ENCODE measurements at places on chromosomes 13 and 19. TPM values are rescaled to one million over a fixed set of nuclear protein-coding genes. Genes with fewer than 3 reads are reported as not detected.

Gene VSTM2B
- not detected for total RNA-seq

Gene ZNF443
- total RNA-seq = 8.4 TPM

Gene CACNG8
- 0.03 TPM for total RNA-seq

Gene F7
- total RNA-seq = 0.16 TPM

Gene PROZ
- total RNA-seq = not detected

Gene FXYD7
- total RNA-seq = 0.94 TPM

Gene LGALS14
- not detected for total RNA-seq

DNA sequence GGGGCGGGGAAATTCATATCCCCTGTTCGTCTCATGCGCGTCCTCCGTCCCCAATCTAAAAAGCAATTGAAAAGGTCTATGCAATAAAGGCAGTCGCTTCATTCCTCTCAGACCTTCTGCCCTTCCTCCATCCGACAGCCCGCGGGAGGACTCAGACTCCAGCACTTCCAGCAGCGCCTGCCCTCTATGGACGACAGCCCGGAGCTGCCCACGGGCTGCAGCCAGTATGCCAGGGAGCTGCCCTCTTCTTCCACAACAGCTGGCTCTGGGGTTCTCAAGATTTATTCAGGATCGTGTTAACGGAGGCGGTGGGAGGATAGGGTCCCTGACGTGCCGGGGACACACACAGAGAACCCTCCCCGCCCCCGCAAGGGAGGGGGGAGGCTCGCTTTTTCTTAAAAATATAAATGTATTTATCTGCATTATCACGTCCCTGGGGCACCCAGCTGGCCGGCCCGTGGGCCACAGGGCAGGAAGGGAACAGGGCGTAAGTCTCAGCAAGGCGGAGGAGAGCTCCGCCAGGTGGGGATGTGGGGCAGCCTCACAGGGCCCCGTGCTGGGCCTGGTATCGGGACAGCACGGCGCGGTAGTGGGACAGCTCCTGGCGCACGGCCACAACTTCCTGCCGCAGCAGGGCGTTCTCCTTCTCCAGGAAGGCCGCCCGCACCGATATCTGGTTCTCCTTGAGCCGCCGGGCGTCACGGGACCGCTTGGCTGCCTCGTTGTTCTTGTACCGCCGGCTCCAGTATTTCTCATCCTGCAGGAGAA lies 6.7 kb downstream of the DBP start:
- DNase-seq = peak; percentile 80

DNA sequence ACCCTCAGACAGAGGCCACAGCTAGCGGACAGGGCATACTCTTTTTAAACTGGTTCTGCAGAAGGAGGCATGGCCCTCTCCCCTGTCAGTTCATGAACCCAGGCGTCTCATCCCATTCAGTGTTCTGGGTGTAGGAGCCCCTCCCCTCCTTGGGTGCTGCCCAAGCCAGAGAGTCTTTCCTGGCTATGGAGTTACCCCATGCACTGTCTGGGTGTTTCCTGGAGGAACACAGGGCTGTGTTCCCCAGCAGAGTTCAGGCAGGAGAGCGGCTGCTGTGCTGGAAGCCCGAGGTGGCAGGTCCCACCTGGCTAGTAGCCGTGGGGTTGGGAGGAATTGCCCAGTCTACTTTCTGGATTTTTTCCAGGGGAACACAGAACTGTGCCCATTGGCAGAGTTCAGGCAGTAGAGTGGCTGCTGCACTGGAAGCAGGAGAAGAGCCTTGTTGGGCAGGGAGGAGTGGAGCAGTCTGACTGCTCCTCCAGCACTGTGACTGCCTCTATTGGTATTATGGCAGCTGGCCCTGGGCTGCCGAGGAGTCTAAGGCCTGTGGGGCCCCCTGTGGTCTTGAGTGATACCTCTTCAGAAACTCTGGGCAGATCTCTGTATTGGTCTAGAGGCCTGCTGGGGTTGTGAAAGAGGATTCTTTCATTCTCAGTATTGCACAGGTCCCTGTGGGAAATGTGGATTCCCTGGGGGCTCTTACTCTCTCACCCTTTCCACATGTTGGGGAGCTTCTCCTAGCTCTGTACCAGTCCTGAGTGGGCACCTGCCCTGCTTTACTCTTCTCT lies 168.3 kb downstream of the PCDH20 start:
- no peak for DNase-seq

DNA sequence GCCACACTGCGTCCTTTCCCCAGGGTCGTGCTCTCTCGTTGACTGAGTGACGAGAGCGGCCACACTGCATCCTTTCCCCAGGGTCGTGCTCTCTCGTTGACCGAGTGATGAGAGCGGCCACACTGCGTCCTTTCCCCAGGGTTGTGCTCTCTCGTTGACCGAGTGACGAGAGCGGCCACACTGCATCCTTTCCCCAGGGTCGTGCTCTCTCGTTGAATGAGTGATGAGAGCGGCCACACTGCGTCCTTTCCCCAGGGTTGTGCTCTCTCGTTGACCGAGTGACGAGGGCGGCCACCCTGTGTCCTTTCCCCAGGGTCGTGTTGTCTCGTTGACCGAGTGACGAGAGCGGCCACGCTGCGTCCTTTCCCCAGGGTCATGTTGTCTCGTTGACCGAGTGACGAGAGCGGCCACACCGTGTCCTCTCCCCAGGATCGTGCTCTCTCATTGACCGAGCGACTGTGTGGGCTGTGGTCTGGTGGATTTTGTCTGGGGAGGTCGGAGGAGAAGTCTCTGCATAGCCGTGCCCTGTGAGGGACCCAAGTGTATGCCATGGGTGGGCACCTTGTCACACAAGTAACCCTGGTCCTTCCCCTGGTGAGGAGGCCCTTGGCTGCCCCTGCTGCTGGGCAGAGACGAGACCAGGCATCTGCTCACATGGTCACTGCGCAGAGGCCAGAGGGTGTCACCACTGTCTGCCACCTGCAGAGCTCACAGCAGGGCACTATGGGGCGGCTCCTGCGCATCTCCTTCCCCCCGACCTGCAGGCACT lies 107.7 kb downstream of the KDM4B start:
- DNase-seq = no peak

DNA sequence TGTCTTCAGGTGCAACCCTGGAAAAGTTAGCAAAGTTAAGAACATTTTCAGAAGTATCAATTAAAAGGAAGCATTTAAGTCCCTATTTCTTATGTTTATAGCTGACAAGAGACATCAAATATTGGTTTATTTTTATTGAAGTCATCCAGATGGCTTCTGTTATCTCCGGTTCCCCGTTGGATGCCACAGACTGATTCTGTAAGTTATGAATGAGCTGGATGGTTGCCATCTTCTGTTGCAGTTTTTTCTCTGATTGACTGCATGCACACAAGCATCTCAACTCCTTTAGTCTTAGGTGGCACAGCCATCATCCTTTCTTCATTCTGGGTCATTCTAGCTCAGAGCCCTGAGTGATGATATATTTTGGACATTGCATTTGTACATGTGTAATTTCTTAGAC lies 10.6 kb upstream of the OXGR1 start:
- DNase-seq = no peak

- DNase-seq = no peak
Observed at GRCh38 chr13:111558700-111559088, 238.3 kb downstream of the TEX29 start.

DNA sequence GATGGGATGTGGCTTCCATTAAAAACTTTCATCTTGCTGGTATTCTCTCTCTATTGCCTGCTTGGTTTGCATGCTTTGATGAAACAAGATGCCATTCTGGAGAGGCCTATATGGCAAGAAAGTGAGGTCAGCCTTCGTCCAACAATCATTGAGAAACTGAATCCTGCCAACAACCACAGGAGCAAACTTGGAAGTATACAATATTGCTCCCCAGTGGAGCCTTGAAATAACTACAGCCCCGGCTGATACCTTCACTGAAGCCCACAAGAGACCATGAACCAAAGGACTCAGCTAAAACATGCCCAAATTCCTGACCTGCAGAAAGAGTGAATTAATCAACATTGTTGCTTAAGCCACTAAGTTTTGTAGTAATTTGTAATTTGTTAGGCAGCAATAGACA lies 82.5 kb upstream of the FGF14 start:
- DNase-seq = no peak

DNA sequence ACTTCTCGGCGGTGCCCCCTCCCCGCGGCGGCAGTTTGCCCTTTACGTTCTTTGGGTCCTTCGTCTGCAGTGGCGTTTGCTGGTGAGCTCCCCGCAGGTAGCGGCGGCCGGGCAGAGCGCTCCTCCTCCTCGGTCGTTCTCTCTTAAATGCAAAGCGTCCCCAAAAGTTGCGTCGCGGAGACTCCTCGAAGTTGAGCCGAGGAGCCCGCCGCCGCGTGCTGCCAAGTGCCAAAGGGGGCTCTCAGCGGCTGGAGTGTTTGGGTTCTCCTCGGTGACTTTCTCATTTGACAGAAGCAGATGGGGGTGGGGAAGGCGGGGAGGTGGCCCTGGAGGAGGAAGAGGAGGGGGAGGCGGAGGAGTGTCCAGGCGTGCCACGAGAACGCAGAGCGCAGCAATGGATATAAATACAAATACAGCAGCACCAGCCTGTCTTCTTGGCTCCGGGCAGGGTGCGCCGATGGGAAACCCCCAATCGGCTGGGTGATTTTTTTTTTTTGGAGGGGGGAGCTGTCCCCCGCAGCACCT lies at the start of gene SOX21:
SOX21 (minus strand) TSS at position 259 of the 525 bp plus-strand sequence. CDS start 496 bp downstream, outside the sequence.
- DNase-seq = peak; percentile 67

GRCh38 chr13:32938907-32939306 lies 77.3 kb upstream of the KL start:
- no peak for DNase-seq

- DNase-seq = peak; percentile 92
Observed at GRCh38 chr19:872266-872951, 12.9 kb downstream of the CFD start.

- DNase-seq = no peak
Observed at GRCh38 chr13:106537521-106537920, 2.1 kb upstream of the EFNB2 start.

DNA sequence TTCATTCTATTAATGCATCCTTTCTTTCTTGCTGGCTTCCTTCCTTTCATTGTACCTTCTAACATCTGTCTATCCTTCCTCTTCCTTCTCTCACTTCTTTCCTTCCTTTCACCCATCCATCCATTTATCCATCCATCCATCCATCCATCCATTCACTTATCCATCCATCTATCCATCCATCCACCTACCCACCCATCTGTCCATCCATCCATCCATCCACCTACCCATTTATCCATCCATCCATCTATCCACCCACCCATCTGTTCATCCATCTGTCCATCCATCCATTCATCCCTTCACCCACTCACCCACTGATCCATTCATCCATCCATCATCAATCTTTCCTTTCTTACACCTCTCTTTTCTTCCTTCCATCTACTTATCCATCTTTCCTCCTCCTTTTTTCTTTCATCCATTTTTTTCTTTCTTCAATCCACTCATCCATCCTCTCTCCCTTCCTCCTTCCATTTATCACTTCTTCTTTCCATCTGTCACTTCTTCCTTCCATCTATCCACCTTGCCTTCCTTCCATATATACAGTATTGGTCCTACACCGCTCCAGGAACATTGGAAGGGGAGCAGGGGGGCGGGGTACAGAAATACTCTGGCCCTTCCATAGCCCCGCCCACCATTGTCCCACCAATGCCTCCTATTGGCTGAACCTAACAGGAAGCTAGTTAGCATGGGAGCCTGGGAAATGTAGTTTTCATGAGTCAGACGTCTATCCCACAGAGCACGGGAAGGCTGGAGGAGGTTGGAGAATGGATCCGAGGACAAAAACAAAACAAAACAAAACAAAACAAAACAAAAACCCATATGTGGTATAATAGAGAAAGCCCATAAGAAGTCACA lies 45.9 kb downstream of the MBD3L1 start:
- DNase-seq = peak; percentile 10

- no peak for DNase-seq
Observed at GRCh38 chr13:95217920-95218830, 83.1 kb downstream of the ABCC4 start.

GRCh38 chr13:73039201-73040108 lies 19.4 kb upstream of the KLF5 start:
- no peak for DNase-seq
